Smooth muscle cell of bladder (primary cell): ENCODE measurements at places on chromosomes 16 and 17. TPM values are rescaled to one million over a fixed set of nuclear protein-coding genes. Genes with fewer than 3 reads are reported as not detected.

TNFSF13 gene
- total RNA-seq = 0.71 and 0.74 TPM in 2 replicates

CCL16 gene
- not detected in 2 replicates for total RNA-seq

TBC1D3E gene
- not detected in 2 replicates for total RNA-seq

HIGD1B gene
- total RNA-seq = not detected in 2 replicates

TP53TG3C gene
- not detected in 2 replicates for total RNA-seq

GGT6 gene
- not detected in 2 replicates for total RNA-seq

TEDC2 gene
- 1.00 and 1.0 TPM in 2 replicates for total RNA-seq

CD300C gene
- total RNA-seq = not detected in 2 replicates

CHRNE gene
- 0.14 and 1.4 TPM in 2 replicates for total RNA-seq

SRCIN1 gene
- total RNA-seq = not detected in 2 replicates

APOH gene
- not detected in 2 replicates for total RNA-seq

GFAP gene
- total RNA-seq = 0.14 TPM in 1 of 2 replicates, not detected in the other

WFIKKN2 gene
- under 0.01 and 0.09 TPM in 2 replicates for total RNA-seq

PABPN1L gene
- not detected in 2 replicates for total RNA-seq

DPEP2NB gene
- total RNA-seq = not detected in 2 replicates

DYNLRB2 gene
- total RNA-seq = 0.65 TPM in 1 of 2 replicates, not detected in the other

TAT gene
- total RNA-seq = not detected in 2 replicates
